Activated effector memory CD4-positive, alpha-beta T cell treated with Interleukin-2 at 50 U/mL for 16 hours (primary cell): ENCODE measurements at places on chromosomes 5 and 9.
A peak's percentile ranks its signal among the peaks of the same experiment; 100 is the strongest.

GRCh38 chr9:37446401-37446800 lies 18.8 kb downstream of the ZBTB5 start:
- DNase-seq: no peak

DNA sequence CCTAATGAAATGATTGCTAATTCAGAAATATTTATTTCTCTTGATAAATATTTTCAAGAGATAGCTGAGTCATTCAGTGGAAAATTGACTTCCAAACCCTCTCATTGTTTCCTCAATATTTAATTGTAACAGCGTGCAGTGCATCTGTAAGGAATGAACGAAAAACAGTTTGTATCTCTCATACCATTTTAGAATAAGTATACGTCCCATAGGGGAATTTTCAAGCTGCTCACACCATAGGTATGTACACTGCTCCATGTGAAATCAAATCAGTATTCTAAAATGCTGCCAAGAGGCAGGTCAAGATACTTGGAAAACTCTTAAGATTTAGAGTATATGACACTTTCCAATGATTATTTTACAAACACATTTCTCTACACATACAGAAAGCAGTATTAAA lies 202.2 kb downstream of the ARL15 start:
- DNase-seq: no peak

GRCh38 chr9:75451505-75451904 lies 363.2 kb downstream of the OSTF1 start:
- DNase-seq: no peak

DNA sequence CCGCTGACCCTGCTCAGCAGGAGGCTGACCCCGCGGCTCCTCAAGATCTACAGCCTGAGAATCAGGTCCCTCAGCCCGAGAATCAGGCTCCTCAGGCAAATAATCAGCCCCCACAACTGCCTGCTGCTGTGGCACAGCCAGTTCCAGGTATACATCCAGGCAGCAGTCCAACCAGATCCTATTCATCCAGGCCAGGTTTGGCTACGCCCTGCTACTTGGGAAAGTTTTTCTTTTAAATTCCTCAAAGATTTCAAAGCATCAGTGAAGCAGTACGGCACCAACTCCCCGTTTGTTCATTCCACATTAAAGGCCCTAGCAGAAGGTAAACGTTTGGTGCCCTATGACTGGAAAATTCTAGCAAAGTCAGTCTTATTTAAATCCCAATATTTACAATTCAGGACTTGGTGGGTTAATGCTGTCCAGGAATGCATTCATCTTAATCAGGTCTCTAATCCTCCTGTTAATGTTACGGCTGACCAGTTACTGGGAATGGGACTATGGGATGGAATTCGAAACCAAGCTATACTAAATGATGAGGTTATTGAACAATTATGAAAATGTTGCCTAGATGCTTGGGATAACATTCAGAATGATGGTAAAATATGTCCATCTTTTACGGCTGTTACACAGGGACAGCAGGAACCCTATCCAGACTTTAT lies 102.3 kb downstream of the SYK start:
- no peak for DNase-seq

DNA sequence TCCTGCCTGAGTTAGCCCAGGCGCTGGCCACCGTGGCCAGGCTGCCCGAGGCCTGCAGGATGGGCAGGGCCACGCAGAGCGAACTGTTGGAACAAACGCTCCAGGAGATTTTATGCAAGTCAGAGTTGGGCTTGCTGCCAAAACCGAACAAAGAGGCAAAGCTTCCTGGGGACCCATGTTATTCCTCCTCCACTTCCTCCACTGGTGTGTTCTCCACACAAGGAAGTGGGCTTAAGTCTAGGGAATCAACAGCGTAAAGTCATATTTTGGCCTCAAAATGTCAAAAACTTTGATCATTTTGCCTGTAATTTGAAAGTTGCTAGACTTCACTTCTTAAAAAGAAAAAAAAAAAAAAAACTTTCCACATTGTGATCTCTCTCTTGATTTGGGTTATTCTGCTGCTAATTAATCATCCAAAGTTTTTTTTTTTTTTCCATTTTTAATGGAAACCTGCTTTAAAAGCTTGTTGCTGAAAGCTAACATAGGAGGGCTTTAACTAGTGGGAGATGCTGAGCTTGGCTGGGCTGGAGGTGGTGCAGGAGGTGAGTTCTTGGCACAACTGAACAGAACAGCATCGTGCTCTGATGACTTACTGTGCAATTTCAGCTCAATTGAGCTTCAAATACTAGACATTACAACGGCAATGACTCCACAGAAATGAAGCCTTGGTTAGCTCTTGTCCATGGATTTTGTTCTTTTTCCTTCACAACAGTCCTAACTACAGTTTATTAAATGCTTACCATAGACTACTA lies 73.0 kb downstream of the PTPDC1 start:
- DNase-seq: no peak

DNA sequence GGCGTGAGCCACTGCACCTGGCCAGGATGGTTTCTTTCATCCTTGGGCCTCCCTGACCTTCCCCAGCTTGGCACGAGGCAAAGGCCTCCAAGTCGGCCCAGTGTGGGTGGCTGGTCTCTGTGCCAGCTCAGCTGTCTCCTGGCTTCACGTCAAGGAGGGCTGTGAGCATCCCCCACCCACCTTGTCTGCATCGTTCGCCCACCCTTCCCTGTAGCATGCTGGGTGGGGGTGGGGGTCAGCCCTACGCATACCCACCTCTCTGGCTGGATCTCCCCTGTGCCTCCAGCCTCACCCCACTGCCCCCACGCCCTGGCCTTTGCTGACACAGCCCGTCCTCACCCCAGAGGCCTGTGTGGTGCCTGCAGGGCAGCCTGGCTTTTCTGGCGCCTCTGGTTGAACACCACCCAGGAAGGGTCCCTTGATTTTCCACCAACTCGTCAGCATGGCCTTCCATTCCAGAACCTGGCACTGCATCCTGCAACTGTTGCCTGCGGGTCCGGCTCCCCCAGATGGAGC lies 8.8 kb upstream of the WDR5 start:
- no peak for DNase-seq

DNA sequence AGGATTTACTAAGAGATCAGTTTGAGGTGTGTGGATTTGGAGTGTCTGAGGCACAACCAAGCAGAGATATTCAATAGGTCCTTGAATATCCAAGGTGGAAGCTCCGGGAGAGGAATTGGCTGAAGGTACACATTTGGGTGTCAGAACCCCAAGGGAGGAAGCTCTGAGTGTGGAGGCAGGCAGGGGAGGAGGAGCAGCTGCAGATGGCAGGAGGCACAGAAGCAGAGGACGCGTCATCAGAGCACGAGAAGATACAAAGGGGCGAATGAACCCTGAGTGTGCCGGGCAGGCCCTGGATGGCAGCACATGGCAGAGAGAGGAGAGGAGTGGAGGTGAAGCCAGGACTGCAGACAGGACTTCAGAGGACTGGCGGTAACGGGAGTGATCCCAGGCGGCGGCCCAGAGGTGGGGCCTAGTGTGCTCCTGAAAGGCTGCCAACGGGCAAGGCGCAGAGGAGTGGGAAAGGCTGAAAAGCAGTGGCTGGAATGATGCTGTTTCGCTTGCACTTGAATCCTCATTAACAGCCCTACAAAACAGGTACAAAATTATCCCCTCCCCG lies 179.8 kb downstream of the FANCC start:
- no peak for DNase-seq

DNA sequence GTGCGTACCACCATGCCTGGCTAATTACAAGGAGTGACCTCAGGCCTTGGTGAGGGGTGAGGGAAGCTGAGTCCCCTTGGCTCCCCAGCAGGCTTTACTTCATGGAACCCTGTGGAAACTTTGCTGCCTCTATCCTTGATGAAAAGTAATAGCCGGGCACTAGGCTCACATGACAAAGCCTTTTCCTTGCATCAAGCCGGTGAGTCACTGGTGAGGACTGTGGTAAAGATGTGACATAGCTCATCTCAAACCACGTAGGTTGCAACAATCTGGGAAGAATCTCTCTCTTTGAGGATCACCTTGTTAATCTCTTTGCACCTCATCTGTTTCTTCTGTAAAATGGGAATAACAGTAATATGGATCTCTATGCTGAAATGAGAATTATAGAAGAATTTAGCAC lies 116.3 kb upstream of the SLC25A48 start:
- no peak for DNase-seq

- no peak for DNase-seq
Observed at GRCh38 chr5:79743846-79744605, 54.4 kb downstream of the CMYA5 start.

DNA sequence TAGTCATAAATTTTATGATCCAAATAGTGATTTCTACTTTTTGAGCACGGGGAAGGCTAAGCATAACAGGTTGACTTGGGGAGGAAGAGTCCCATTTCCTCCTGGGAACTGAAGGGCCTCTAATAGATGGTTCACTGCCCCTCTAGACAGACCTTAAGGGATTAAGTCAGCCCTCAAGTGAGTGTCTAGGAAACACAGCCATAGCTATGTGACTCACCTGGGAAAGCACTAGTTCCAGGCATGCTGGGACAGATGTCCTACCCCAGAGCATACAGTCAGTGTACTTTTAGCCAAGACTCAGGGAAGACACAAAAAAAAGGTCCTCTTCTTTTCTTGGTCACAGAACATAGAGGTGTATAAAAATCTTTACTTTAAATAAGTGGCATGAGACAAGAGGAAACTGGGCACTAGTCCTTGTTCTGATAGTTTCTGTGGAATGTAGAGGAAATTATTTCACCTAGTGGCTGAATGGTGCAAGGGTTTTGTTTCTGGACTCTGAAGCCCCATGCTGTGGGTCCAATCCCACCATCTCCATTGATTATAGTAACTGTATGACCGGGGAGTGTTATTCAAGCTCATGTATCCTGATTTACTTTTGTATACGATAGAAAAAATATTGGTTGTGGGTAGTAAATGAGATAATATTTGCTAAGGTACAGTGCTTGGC lies 86.0 kb downstream of the NREP start:
- no peak for DNase-seq

DNA sequence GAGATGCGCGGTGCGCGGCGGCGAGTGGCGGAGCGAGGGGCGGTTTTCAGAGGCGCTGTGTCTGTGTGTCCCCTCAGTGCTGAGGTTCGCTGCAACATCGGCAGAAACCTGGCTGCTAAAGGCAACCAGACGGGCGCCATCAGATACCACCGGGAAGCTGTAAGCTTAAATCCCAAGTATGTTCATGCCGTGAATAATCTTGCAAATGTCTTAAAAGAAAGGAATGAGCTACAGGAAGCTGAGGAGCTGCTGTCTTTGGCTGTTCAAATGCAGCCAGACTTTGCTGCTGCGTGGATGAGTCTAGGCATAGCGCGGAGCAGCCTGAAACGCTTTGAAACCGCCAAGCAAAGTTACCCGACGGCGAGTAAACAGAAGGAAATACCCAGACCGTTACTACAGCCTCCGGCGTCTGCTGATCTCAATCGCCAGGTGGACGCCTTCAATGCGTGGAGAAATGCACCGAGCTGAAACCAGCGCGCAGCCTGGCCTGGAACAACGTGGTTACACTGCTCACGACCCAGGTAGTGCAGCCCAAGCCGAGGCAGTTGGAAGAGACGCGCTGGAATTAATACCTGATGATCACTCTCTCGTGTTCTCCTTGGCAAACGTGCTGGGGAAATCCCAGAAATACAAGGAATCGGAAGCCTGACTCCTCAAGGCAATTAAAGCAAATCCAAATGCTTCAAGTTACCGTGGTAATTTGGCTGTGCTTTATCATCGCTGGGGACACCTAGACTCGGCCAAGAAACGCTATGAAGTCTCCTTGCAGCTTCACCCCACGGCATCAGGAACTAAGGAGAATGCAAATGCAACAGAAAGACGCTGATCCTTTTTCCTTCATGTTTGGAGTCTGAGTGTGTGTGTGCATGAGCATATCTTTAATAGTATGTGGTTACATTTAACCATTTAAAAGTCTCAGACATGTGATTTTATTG lies 15.9 kb downstream of the OR2V1 start:
- DNase-seq: no peak

GRCh38 chr5:157492886-157493285 lies 32.9 kb downstream of the NIPAL4 start:
- DNase-seq: no peak

- peak; percentile 48 for DNase-seq
Observed at GRCh38 chr9:91033797-91034196, 232.2 kb downstream of the SYK start.

GRCh38 chr5:76546497-76547102 lies 76.6 kb downstream of the F2RL2 start:
- DNase-seq: no peak

- no peak for DNase-seq
Observed at GRCh38 chr5:176660530-176660859, 13.2 kb downstream of the TSPAN17 start.
